ENCODE measurements at places on chromosomes 12 and 14.

- DNase-seq, result no peak
Measured at GRCh38 chr14:22800346-22800745, 14.9 kb downstream of the SLC7A7 start.

DNA sequence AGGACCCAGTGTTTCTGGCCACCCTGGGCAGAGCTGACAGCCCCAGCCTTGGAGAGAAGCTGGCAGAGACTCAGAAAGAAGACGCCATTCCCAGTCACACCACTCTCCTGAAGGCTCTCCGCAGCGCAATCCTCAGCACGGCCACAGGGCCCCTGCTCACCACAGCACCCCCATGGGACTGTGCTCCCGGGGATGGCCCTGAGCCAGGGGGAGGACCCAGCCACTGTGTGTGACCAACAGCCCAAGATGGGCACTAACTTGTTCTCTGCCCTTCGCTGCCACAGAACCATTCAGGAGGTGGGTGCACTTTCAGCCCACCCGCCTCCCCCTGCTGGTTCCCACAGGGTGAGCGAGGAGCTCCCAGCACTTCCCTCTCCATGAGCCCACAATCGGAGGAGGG is 57.1 kb downstream of the CCNK start:
- no peak for DNase-seq

GRCh38 chr12:12018454-12018853 is 52.3 kb upstream of the BCL2L14 start:
- no peak for DNase-seq

DNA sequence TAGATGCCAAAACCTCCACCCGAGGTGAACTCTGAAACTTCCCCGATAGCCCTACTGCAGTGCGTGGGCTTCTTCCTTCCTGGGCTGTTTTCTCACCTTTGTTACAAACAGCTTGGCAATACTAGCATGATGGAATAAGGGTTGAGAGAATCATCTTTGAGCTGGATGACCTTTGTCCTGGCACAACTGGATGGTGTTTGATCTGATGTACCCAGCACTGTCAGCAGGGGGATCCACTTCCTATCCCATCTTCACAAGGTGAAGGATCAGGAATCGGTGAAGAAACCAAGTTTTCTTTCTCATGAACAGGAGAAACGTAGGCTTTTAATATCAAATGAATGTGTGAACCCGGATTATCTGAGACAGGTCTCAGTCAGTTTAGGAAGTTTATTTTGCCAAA is 19.5 kb upstream of the LRRC10 start:
- no peak for DNase-seq

DNA sequence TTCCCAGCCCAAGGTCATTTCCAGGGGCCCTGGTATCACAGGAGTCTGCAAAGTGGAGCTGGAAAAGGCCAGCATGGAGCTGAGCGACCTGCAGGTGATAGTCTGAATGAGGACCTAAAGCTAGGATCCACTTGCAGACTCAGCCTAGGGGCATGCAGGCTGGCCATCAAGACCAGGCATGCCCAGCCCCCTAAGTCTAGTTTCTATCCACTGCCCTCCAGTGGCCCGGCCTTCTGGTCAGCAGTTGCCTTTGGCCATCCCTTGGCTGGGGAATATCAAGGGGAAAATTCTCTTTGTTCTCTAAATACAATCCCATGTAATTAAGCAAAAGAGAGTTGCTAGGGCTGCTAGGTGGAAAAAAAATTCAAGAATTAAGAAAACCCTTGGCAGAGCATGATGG is 96.3 kb upstream of the LHX5 start:
- no peak for DNase-seq

GRCh38 chr12:24724814-24725213 is 224.1 kb downstream of the BCAT1 start:
- no peak for DNase-seq

- no peak for DNase-seq
Measured at GRCh38 chr12:121093487-121093891, 39.2 kb upstream of the P2RX7 start.

- no peak for DNase-seq
Measured at GRCh38 chr12:55734595-55734994, 5.8 kb upstream of the CD63 start.

GRCh38 chr12:79439175-79439825 is 251.5 kb downstream of the PAWR start:
- DNase-seq, result no peak

GRCh38 chr12:51234530-51234929 is 4.1 kb upstream of the DAZAP2 start:
- no peak for DNase-seq

DNA sequence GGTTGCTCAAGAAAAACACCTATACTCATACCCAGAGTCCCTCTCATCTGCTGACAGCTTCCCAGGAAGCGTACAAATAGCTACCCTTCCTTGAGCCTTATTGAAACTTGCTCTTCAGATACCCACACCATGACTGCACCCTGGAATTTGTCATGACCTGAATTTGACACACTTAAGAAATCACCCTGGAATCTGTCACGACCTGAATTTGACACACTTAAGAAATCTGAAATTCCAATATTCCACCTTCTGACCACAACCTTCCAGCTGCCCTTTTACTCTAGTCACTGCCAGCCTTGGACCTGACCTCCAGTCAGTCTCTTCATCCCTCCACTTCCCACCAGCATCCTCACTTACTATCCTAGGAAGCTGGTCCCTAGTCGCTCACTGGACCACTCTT is 1.1 kb upstream of the HAL start:
- DNase-seq, result no peak

DNA sequence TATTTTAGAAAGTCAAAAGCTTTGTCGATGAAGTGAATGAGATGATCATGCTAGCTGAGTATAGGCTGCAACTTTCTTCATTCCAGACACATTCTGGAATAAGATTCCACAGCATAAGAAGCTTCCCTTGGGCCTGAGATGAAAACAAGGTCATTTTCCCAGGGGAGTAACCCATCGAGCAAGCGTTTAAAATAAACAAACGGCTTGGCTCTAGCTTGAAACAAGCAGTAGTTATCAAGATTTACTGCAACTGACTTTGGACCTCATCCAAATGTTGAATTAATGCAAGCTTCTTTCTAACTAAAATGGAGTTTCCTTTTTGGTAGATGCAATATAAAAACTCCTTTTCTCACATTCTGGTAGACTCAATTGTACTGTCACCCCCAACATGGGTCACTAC is 23.0 kb downstream of the KCNJ8 start:
- DNase-seq, result no peak
